ENCODE measurements at places on chromosomes 1 and 21.

GRCh38 chr1:34711485-34711884 is 43.4 kb upstream of the GJB5 start:
- peak; percentile 20 for DNase-seq

DNA sequence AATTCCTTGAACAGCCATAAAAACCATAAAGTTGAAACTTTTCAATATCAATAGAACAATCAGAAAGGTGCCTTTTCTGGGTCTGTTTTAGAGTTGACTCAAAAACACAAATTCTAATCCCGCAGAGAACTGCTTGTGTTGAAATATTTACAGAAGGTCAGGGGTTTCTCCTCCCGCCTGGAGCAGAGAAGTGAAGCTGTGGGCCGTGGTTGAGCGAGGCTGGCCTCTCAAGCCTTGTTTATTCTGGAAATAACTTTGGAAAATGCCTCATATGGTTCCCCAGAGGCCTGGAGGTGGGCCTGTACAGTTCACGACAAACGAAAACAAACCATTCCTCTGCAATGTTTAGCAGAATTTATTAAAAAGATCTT is 90.8 kb upstream of the ERRFI1 start:
- DNase-seq: no peak

GRCh38 chr1:47579809-47580208 is 142.0 kb downstream of the FOXD2 start:
- no peak for DNase-seq

DNA sequence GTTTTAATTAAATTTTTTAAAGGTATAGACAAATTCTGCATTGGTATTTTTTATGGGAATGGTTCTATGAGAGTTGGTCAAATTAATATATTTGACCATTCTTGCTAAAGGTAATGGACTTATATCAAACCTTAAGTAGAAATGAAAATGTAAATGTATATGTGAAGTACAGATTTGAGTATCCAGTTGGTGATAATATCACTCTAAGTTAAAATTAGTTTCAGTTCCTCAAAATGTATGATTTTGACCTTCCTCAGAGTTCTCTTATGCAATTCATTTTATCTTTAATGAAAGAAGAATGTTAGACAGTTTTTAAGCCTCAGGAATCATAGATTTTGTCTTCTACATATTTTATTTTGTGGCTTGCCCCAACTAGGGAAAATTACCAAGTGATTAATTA is 1291.5 kb upstream of the B3GALT2 start:
- DNase-seq: no peak

DNA sequence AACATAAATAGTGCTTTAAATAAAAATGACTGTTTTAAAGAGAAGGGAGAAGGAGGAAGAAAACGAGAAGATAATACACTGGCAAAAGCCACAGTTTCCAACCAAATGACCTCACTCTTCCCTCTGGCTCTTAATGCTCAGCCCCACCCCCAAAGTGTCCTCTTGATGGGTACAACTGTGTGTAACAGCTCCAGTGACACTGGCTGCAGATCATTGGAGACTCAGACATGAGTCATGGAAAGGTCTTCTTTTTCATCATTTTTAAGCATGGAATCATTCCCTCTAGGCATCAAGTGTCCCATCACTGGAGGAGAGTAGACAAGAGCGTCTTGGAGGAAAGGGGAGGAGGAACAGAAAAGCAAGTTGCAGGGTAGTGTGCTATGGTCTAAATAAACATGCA is 333.0 kb downstream of the PAPPA2 start:
- DNase-seq: peak; percentile 77

DNA sequence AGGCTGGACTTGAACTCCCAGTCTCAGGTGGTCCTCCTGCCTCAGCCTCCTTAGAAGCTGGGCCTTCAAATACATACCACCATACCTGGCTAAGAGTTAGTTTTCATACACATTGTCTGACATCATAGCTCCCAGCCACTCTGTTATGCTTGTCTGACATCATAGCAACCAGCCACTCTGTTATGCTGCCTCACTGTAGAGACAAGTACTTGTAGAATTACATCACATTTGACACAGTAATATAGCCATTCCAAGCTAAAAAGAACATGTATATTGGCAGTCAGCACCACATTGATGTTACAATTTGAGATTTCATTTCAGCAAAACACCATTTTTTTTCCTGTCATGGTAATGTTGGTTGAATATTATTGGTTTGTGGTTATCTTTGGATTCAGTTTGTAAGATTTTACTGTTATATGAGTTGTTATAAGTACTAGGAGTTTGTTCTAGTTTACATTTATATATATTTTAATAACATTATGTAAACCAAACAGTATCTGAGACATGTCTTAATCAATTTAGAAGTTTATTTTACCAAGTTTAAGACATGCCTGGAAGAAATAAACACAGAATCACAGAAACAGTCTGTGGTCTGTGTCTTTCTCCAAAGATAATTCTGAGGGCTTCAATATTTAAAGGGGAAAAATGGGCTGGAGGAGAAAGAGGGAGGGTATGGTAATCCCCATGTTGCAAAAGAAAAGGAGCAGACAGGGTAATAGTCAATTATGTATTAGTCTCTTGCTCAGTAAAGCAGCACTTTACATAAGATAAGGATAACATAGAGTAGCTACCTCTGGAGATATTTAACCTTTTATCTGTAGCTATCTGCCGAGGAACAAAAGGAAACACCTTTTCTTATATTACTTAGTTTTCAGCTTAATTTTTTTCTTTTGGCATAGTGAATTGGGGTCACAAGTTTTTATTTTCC is 43.0 kb downstream of the XPR1 start:
- peak; percentile 9 for DNase-seq

DNA sequence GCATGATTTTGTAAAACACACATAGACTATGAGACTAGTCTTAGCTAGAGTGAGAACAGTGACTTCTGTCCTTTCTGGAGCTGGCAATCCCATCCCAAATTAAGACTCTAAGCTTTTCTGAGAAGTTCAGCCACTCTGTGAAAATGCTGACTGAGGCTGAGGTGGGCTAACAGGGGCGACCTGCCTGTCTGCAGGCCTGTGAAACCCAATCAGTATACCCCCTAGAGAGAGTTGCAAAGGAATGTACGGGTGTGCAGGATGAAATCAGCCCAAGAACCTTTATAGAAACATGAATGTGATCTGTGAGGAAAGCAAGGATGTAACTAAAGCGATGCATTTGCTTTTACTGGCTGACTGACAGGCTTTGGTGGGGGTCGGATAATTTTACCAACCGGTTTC is 16.0 kb upstream of the TBX15 start:
- DNase-seq: no peak

DNA sequence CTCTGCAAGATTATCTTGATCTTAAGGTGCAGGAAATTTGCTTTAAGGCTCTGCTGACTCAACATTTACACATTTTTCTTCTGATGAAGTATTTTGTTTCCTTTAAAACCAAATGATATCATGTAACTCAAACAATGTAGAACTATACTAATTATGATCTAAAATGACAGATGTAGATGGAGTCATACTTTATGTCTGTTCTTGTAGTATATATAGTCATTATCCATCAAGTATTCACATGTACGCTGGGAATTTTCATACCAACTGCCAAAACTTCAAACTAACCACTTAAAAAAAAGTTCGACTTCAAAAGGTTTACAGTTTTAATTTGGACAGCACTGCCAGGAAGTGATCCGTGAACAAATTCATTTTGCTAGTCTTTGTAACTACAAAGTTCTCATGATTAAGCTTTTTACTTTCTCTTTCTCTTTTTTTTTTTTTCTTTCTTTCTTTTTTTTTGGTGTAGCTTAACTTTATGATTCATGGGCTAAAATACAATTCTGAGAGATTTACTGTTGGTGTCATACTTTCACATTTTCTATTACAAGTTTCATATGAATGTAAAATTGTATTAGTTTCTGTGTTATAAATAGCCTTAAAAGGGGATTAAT is 509.0 kb upstream of the CXADR start:
- peak; percentile 8 for DNase-seq

- no peak for DNase-seq
Observed at GRCh38 chr1:160040476-160040875, 8.7 kb upstream of the PIGM start.

DNA sequence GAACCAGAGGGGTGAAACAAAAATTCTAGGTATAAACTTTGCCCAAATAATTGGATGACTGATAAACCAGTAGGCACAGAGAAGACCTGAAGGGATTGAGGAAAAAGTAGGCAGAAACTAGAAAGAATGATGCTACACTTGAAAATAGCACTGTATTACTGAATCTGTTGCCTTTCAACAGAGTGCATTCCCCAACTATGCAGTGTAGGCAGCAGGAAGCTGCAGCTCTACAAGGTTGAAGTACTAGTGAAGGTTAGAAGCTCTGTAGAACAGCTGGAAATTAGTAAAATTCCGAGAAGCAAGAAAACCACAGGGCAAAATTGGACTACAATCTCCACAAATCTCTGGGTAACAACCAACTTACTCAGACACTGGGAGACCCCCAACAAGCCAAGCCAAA is 27.4 kb downstream of the ZNF644 start:
- DNase-seq: no peak

DNA sequence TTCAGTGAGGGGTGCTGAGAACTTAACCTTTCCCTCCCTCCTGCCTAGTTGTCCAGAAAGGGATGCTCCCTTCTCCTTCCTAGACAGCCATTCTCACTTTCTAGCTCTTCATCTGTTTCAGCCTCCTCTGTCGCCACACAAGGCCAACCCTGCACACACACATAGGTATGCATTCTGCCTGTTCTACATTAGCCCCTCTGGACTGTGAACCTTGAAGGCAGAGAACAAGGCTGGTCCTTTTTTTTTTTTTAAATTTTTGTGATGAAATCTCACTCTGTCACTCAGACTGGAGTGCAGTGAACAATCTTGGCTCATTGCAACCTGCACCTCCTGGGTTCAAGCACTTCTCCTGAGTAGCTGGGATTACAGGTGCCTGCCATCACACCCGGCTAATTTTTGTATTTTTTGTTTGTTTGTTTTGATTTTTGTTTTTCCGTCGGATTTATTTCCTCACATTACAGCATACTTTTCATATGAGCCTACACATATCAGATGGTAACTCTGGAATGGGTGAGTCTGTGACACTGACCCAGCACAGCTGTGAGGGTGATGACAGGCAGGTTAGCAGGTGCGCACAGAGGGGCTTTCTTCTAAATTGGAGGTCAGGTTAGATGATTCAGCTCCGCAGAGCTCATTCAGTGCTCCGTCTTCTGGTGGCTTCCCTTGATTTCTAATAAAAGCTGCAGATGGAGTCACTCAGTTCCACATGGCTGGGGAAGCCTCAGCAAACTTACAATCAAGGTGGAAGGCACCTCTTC is 4.9 kb upstream of the AKR1A1 start:
- no peak for DNase-seq

GRCh38 chr1:42046761-42047507 is 106.3 kb upstream of the GUCA2B start:
- no peak for DNase-seq

- DNase-seq: no peak
Observed at GRCh38 chr1:114150016-114150415, 3.7 kb downstream of the SYT6 start.

DNA sequence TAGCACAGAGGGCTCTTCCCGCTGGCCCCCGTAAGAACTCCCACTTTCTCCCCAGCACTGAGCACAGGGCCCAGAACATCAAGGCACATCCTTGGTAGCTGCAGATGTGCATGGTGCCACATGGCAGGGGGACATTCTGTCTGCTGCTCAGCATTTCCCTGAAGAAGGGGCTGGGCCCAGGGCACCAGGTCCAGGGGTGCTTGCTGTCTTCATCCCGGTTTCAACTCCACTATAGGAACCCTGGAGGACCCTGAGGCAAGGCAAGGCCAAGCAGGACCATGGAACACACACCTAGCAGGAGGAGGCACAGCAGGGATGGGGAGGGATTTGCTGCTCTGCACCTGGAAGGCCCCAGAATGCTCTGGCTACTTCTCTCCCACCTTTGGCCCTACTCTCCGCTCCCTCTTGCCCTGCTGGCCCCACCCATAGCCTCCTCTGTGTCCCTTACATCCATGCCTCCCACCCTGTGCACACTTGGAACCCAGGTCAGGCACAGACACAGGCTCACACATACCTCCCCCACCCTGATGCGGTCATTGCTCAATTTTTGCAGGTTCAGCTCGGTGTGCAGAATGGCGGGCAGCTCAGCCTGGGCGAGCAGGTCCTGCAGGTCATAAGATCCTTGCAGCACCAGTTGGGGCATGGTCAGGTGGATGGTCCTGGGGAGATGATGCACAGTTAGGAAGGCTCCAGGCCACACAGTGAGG is 10.1 kb downstream of the AGT start:
- DNase-seq: no peak

- no peak for DNase-seq
Observed at GRCh38 chr21:44895859-44896258, 22.4 kb upstream of the PTTG1IP start.

- DNase-seq: no peak
Observed at GRCh38 chr1:231883382-231883781, 256.8 kb downstream of the DISC1 start.

- no peak for DNase-seq
Observed at GRCh38 chr1:78520216-78520615, 29.4 kb downstream of the PTGFR start.

GRCh38 chr1:16720351-16721223 is 19.7 kb upstream of the RNU1-4 start:
- no peak for DNase-seq

DNA sequence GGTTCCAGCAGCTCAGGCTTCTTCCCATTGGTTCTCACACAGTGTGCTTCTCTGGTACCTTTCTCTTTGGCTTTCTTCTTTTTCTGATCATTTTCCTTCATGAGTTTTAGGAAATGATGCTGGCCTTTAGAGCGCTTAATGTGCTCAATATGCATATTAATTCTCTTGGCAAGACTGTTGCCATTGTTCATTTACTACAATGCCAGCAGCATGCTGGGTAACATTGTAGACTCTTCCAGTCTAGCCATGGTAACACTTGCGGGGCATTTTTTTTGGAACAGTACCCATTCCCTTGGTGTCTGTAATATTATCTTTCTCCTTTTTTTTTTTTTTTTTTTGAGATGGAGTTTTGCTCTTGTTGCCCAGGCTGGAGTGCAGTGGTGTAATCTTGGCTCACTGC is 21.7 kb downstream of the UBE4B start:
- no peak for DNase-seq
